ENCODE measurements at places on chromosomes 12 and 14.

DNA sequence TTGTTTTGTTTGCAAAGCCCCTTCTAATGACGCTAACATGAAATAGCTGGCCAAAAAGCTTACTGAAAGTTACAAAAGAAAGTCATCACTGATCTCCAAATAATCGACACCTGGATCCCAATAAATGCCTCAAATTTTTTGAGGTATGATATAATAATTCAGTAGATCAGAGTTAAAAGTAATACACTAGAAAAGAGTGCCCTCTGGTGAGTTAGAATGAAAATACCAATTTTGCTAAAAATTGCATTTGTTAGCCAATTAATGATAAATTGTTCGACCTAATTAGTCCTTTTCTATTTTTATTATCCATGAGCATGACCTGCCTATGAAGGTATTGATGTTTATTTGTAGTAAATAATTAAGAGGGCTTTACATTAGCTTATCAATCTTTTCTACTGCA is 78.6 kb downstream of the CEP128 start:
- DNase-seq, result no peak

DNA sequence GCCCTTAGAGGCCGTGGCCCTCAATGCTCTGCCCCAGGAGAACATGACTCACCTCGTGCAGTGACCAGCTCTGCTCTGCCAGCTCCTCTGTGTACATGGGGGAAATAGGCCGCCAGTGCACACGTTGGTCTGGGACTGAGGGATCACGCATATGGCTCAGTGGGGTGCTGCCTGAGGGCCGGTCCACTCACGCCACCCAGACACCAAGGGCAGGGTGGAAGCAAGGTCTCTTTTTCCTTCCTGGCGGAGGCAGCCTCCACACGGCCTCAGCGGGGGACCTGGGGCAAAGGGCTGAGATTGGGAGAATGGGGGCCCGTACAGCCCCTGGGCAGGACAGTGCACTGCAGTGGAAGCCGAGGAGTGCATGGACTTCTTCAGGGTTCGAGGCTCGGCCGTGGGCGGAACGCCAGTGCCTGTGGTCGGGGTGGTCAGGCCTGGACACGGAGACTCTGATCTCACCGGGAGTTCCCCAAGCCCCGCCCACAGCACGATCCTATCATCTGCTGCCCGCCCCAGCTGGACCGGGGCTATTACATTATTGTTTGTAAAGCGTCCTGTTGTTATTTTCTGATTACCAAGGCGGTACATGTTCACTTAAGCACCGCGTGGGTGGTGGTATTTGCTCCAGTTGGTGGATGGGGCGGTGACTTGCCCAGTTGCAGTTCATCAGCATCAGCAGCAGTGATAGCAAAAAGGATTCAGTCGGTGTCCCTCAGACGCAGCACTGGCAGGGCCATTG is 38.8 kb upstream of the TDRD9 start:
- no peak for DNase-seq

- DNase-seq, result no peak
These were observed 11.0 kb downstream of the DCTN2 start for GRCh38 chr12:57535764-57536596.

GRCh38 chr12:76197283-76197682 is 112.8 kb upstream of the NAP1L1 start:
- no peak for DNase-seq

DNA sequence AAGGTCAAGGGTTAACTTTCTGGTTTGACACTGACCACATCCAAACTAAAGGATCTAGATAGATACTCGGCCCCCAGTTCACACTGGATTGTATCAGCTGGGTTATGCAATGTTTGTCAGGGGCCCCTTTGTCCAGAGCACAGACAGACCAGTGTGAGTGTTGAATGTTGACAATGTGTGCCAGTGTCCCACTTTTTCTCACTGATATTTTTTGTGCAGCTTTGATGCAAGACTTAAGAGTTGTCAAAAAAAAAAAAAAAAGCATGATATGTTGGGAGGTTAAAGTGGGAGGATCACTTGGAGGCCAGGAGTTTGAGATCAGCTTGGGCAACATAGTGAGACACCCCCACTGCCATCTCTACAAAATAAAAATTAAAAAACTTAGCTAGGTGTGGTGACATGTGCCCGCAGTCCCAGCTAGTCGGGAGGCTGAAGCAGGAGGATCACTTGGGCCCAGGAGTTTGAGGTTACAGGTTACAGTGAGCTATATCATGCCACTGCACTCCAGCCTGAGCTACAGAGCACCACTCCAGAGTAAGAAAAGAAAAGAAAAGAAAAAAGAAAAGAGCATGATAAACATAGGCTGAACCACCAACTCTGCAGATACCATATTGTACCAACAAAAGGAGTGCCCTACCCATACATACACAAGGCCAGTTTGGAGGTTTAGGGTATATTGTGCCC is 97.5 kb downstream of the LGR5 start:
- no peak for DNase-seq

DNA sequence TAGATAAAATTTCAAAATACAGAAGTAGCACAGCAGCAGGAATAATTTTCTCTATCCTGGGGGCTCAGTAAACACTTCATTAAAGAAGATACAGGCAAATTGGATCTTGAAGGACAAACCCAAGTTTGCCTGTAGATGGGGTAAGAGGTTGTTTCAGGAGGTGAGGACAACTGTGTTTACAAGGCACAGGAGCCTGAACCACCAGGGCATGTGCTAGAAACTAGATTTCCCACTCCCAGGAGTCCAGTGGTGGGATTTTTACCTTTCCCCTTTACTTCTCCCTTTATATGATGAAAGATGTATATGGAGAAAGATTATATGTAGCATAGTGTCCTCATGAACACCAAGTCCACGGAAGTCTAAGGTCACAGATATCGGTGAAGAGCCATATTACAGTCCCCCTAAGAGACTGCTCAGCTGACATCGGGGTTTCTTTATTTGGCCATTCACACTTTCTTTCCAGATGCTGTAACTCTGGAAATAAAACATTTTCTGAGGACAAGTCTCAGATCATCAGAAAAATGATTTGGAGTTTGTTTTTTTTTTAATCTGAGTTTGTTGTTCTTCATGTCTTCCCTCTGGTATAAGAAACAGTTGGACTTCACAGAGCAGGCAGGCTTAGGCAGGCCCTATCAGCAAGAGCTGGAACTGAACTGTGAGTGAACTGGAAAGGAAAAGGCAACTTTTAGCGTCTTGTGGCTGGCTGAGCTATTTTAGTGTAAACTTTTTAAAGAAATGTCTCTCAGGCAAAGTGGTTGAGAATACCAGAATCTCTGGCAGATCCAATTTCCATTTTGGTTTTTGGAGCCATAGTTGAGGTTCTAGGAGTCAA is 8.0 kb upstream of the EVL start:
- DNase-seq, result no peak

- no peak for DNase-seq
These were observed 26.0 kb upstream of the CD27 start for GRCh38 chr12:6418796-6419195.

DNA sequence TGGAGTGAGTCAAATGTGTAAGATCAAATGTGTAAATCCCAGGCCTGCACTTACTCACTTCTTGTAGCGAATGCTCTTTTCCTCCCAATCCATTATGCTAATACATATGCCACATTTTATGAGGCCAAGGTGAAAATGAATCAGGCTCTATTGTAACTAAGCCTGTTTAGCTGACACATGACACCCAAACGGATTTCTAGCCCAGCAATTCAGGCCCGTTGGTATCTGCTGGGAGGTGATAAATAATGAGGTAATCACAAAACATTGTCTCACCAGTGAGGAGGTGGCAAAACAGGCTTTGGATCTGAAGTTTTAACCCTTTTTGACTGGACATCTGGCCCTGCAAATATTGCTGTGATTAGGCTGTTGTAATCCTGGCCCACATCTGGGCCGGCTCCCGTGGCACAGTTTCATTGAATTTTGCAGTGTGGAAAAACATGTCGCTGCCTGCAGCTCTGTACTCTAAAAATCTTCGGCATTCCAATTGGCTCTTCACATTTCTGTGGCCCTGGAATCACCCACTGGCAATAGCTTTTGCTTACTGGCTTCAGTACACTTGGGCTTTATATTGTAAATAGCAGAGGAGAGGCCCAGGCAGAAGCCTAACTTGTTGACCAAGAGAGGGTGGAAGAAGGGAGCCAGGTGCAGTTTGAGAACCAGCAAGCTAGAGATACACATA is 106.1 kb downstream of the PAX9 start:
- DNase-seq, result no peak

DNA sequence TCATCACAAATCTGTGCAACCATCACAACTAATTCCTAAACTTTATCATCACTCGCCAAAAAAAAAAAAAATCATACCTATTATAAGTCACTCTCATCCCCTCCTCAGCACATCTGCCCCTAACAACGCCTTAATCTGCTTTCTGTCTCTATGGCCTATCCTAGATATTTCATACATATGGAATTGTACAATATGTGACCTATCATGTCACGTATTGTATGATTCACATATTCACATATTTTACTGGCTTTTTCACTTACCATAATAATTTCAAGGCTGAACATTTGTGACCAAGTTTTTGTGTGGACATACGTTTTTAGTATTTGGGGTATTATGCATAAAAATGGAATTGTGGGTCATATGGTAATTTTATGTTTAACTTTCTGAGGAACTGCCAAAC is 400.7 kb downstream of the DAD1 start:
- no peak for DNase-seq

Data from activated CD4-positive, alpha-beta memory T cell treated with anti-CD3 and anti-CD28 coated beads for 36 hours (primary cell).